ENCODE measurements at places on chromosomes 6 and 20.

DNA sequence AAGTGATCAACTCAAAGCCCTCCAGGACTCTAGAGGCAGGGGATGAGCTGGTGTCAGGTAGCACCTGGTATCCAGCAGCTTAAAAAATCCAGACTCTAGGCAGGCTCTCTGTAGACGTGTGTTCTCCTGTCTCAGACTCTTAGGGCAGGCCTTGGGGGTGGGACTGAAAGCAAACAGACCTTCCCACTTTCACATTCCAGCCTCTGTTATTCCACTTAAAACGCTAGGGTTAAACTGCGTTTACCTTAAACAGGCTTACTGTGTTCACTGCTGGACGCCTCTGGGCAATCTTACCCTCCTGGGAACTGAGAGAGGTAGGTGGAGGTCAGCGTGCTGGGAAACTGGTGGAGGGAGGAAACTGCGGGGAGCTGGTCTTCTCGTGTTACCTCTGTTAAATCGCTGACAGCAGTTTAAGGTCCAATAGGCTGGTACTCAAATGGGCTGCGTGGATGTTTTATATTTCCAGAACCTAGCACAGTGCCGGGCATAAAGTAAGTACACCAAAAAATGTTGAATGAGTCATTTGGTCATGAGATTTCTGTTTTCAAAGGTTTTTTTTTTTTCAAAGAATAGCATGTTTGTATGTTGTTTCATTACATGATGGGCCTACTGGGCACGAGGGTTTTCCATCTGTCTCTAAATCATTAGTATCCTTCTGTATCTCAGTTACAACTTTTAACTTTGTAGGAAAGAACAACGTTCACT, at the start of gene GCNT2:
Gene GCNT2, plus strand, starts transcription at position 248 of the 705 bp plus-strand sequence. CDS start 7,561 bp downstream, outside the sequence.
- no peak for DNase-seq

GRCh38 chr6:93639126-93639525, 219.8 kb upstream of the EPHA7 start:
- no peak for DNase-seq

DNA sequence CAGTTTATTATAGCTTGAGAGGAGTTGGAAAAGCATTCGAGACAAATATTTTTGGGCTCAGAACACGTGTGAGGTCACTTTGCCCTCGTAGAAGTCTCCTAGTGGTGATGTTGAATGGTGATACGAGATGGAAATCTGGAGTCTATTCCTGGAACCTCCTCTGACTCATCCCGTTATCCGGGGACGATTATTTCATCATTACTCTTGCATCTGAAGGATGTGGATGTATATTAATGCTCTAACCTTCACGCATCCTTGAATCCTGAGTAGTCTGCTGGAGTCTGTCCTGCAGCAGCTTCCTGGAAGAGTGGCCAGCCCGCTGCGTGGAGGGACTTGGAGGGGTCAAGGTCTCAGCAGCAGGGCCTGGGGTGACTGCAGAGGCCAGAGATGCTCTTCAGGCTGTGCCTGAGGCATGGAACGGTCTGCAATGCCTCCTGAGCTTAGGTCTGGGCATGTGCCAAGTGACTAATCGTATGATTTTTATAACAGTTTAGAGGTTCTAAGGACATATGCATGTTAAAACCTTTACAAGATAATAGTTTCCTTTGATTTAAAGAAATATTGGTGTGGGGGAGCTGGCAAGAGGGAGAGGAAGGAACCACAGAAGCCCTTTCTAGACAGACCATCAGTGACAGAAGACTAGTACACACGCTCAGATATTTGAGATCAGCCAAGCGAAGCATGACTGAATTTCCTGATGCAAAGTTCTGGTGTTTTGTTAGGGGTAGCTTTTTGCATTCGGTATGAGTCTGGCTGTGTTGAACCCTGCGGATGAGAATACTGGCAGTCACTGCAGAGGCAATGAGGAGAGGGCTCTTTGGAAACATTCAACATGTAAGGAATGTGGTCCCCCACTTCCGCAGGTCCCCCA, 400.2 kb downstream of the QKI start:
- DNase-seq: no peak

- no peak for DNase-seq
These were observed 650.5 kb downstream of the UTRN start for GRCh38 chr6:144935661-144936060.

DNA sequence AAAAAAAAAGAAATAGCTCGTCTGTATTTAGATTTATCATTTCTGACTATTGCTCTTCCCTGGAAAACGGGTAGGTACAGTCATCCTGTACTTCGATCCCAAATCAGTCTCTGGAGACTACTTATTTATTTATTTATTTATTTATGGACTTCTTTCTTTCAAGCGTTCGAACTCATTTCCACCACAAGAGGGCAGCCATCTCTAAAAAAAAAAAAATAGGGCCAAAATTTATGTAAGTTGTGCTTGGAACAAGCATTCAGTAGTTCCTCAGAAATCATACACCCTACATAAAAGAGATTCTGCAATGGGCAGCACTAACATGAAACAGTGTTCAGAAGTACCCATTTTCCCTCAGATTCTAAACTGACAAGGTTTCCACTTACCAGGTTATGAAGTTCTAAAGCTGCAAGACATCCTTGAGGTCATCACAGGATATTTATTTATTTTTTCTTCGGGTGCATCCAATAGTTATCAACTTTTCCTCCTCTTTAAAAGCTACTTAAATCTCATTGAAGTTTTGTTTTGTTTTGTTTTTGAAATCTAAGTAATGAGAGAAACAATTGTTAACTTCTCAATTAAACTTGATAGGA, 1.9 kb upstream of the BMP2 start:
- DNase-seq: peak; percentile 28

GRCh38 chr6:17031961-17032360, 69.9 kb upstream of the STMND1 start:
- DNase-seq: no peak

Measured in D341Med (cell line).